ENCODE measurements at places on chromosomes 5 and 9.

GRCh38 chr5:95591490-95591901 lies 28.4 kb upstream of the GPR150 start:
- peak; percentile 94 for DNase-seq

DNA sequence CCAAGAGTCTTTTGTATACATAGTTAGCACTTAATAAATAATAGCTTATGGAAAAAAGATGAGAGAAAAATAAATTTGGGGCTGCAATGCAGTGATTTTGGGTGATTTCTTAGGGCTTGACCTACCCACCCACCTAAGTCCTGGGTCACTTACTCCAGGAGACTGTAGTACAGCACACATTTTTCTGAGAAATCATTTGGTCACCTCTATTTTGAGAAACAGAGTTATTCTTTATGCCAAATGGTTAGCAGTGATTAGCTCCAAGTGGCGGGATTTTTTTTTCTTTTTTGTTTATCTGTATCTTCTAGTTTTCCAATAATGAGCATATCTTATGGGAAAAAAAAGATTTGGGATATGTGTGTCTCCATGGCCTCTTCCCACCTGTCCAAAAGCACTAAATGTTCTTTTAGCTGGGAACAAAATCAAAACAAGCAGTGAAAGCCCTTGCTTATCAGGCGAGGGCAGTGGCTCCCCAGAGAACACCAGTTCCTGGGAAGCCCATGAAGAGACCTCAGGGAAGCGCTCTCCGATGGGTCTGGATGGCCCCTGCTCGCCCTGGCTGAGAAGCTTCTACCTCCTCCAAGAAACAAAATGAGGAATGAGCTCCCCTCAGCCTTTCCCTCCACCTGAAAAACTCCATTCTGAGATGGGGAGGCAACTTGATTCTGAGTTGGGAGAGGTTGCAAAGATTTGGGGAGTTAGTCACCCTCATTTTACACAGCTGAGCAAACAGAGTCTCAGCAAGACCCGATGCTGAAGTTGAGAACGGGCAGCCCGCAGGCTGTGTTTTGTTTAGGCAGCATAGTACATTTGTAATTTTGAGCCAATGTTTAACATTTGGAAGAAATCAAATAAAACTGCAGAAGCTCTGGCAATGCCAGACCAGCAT lies 69.9 kb downstream of the CYFIP2 start:
- DNase-seq = no peak

DNA sequence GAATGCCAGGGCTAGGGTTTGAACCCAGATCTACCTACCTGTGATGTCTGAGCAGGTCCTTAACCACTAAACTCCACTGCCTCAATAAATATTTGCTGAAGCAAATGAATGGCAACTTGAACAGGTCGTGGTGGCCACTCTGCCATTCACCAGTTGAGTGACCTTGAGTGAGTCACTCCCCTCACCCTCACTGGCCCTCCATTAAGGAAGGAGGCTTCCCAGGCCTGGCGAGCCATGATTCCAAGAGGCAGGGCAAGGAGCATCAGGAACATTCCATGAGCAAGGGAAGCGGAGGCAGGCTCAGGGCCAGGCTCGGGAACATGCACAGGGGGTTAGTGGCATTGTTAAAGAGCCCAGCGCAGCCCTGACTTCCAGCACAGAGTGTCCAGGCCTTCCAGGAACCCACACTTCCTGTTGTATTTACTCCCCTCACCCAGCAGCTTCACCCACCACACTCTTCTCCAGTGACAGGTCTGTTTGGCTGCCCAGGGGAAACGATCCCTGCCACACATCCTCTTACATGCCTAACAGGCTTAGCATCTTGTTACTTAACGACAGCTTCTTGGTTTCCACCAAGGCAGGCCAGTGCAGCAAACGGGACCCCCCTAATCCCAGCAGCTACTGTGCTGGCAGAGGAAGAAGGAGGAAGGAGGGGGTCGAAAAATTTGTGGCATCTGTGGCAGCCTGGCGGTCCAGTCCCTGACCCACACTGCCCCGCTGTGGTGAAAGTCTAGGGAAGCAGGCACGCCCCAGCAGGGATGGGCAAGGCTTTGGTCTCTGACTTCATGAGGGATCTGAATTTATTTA lies 43.7 kb upstream of the TTC1 start:
- DNase-seq = peak; percentile 29

DNA sequence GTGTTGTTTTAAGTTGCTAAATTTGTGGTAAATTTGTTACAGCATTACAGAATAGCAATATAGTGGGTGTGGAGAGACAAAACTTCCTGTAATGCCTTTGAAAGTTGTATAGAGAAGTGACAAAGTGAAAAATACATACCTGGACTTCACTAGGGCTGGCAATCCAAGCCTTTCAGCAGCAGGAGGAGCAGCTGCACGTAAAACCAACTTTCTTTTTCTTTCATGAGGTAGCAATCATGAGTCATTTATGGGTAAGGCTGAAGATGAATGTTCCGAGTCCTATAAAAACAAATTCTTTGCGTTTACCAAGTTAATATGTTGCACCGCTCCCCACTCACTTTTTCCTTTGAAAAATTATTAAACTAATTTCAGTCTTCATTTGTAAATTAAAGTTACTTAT lies 1138.2 kb downstream of the TAF11L14 start:
- DNase-seq = peak; percentile 76

DNA sequence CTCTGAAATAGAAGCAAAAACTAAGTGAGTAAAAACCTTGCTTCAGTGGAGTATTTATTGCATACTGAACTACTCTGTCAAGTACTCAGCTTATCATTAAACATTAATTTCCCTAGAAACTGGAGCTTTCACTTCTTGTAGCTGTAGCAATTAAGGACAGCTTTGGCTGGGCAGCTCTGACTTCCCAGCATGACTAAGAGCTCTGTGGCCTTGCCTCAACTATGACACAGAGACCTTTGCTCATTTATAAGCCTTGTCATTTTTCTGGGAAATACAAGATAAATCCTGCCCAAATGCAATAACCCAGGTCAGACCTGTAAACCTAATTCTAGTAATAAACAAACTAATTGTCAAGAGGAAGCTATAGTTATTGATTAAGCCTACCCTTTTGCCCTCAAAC lies 65.4 kb upstream of the STK32A start:
- DNase-seq = peak; percentile 24

DNA sequence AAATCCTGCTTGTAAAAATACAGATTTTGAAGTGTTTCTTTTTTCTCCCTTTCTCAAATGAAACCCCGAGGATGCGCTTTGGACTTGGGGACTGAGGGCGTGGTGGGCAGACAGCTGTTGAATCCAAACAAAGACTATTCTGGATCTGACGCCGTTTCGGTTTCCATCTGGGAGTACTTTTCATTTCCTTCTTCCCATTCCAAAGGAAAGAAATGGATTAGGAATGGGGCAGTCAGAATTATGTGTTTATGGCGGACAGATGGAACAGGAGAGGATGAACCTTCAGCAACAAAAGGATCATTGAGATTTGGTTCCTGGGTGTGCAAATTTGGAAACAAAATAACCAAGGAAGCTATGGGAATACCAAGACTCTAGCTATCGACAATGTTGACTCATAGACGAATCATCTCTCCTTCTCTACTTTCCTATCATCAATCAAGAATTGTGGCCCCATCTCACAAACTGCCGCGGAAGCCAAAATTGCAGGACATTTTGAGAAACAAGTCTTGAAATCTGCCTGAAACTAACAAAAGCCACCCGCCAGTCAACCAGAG lies 300.6 kb downstream of the PARP8 start:
- DNase-seq = no peak

DNA sequence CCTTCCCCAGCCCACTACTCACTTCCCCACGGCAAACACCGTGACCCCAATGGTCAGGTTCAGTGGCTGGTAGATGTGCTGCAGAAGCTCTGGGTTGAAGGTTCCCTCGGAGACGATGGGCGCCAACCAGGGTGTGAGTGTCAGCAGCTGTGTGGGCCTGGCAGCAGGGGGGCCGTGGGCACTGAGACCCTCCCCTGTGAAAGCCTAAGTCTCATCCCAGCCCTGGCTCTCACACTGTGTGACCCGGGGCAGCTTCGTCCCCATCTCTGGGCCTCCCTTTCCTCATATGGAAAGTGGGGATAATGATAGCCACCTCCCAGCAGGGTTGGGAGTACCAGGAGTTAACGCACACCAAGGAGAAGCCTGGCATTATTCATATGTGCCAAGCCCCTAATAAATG lies 8.6 kb downstream of the GBGT1 start:
- no peak for DNase-seq

GRCh38 chr9:123128591-123128990 lies 95.1 kb downstream of the GPR21 start:
- no peak for DNase-seq

- no peak for DNase-seq
Observed at GRCh38 chr5:117801583-117801982, 1186.8 kb downstream of the DTWD2 start.

DNA sequence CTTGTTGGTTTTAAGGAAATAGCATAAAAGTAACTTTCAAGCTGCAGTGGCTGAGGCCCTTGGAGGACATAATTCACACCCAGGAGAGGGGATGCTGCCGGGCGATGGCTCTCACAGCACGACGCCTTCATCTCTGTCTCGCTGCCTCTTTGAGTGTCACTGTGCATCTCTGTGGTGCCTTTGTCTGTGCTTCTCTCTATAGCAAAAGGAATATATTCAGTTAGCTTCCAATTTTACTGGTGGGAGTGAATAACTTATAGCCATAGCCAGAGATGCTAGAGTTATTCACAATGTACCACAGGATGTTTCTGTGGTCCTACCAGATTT lies 276.7 kb downstream of the SYK start:
- no peak for DNase-seq

GRCh38 chr5:157150995-157151394 lies 8.3 kb upstream of the MED7 start:
- DNase-seq = peak; percentile 32

GRCh38 chr5:75457691-75458090 lies 53.7 kb downstream of the CERT1 start:
- peak; percentile 55 for DNase-seq

- no peak for DNase-seq
Observed at GRCh38 chr9:81566074-81566698, 123.2 kb downstream of the TLE1 start.

- no peak for DNase-seq
Observed at GRCh38 chr5:173807181-173807655, 80.9 kb upstream of the CPEB4 start.

GRCh38 chr9:72779614-72780013 lies 173.2 kb downstream of the ALDH1A1 start:
- DNase-seq = peak; percentile 39

DNA sequence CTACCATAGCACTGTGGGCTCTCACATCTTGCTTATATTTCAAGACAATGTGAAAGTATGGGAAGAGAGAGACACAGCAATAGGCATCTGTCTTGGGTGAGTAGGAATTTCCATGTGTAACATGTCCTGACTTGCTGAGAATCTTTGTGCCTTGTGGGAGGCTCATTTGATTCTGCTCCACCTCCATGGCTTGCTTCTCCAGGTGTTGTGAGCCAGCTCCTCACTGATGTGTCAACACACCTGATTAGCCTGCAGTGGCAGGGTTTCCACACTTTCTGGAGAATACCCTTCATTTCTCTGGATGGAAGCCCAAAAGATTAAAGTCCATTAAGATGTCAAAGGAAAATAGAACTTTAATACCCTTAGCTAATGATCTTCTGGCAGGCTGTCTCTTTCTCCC lies 613.6 kb downstream of the ZNF608 start:
- DNase-seq = peak; percentile 90

GRCh38 chr9:98018347-98018746 lies 35.2 kb downstream of the ANP32B start:
- no peak for DNase-seq

DNA sequence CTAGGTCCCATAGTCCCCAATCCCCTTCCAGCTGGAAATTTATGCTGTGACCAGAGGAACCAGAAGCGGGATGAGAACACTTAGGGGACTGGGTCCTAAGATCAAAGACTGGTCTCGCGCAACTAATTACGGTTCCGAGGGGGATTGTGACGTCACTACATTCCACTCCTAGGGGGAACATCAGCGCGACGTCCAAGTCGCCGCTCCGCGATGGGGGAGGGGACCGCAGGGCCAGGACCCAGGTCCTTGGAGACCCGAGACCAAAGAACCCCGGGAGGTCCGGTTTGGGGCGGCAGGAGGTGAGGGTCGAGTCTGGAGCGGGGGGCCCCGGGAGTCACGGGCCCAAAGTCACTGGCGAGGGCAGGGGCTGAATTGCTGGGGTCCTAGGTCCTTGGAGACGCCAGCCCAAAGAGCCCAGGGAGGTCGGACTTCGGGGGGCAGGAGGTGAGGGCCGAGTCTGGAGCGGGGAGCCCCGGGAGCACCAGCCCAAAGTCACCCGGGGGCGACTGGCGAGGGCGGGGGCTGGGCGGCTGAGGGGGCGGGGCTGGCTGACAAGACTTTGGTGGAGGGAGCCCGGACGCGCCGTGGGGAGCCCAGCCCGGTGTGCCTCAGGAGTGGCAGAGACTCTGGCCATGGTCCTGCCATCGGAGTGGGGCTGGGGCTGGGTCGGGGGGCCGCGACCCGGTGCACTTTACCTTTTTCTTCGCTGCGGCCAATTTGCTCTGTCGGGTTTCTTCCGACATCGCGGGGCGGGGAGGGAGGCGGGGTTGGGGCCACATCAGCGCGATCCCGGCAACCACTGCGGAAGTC lies at the start of gene GOLGA2:
TSS of gene GOLGA2 (minus strand) at position 810 of the 810 bp plus-strand sequence. CDS start at position 779, 31 bp downstream.
- DNase-seq = no peak

GRCh38 chr9:6045364-6045763 lies 29.9 kb upstream of the RANBP6 start:
- no peak for DNase-seq

- DNase-seq = no peak
Observed at GRCh38 chr9:15389173-15389572, 33.5 kb upstream of the SNAPC3 start.

- no peak for DNase-seq
Observed at GRCh38 chr5:80225934-80226326, 29.9 kb downstream of the SERINC5 start.

GRCh38 chr9:16594787-16595186 lies 275.7 kb downstream of the BNC2 start:
- no peak for DNase-seq

DNA sequence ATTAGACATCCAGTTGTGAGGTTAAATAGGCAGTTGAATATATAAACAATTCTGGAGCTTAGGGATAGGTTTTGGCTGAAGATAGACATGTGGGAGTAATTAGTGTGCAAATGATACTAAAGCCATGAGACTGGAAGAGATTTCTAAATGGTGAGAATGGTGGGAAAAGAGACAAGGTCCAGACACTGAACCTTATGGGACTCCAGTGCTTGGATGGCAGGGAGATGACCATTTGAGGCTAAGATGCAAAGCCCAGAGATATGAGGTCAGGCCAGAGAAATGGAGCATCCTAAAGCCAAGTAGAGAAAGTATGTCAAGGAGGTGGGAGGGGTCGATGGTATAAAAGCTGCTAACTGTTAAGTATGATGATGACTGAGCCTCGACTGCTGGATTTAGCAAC lies 115.6 kb downstream of the SEMA5A start:
- no peak for DNase-seq

- no peak for DNase-seq
Observed at GRCh38 chr9:86926145-86926544, 21.2 kb downstream of the GAS1 start.

- DNase-seq = no peak
Observed at GRCh38 chr9:130119519-130120298, 52.5 kb upstream of the NCS1 start.
